WTC11 (cell line): ENCODE measurements at places on chromosomes 12 and 14. TPM values are rescaled to one million over a fixed set of nuclear protein-coding genes. Genes with fewer than 3 reads are reported as not detected.

The ASCL1 gene
- 0.07 to 0.14 TPM (median 0.07 TPM) in 3 replicates for total RNA-seq

The FAM186B gene
- 0.16 to 0.39 TPM (median 0.21 TPM) in 3 replicates for total RNA-seq

The INHBE gene
- total RNA-seq, result 3.2 to 5.0 TPM (median 3.3 TPM) in 3 replicates

The ANO2 gene
- 2.8 to 4.0 TPM (median 3.1 TPM) in 3 replicates for total RNA-seq

The TUBA1B gene
- total RNA-seq, result 1,806 to 1,997 TPM (median 1,954 TPM) in 3 replicates

The C12orf50 gene
- total RNA-seq, result 0.07 TPM in 1 of 3 replicates, not detected in the others

The SLC7A8 gene
- total RNA-seq, result 200 to 207 TPM (median 201 TPM) in 3 replicates

DNA sequence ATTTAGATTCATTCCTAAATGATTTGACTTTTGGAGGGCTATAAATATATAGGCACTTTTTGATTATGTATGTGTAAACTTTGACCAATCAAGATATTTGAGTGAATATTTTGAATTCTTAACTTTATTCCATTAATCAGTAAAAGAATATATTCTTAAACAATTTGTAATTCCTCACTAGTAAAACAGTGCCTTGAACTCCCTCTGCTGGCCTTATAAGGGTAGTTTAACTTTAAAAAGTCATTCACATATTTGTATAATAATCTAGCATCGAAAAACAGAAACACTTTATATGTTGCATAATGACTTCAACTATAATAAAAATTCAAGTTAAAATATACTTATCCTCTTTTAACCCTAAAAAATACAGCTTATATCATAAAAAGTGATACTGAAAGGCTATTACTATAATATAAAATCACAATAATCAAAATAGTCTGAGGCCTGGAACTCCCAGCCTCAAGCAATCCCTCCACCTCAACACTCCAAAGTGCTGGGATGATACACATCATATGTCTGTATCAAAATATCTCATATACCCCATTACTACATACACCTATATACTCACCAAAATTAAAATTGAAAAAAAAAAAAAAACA is 31.2 kb downstream of the CCDC59 start:
- H3K36me3 ChIP-seq, result no peaks in the 10 kb centered on the region
- no peaks in the 10 kb centered on the region for H3K27me3 ChIP-seq
- no peak overlapping the region for H3K27ac ChIP-seq

DNA sequence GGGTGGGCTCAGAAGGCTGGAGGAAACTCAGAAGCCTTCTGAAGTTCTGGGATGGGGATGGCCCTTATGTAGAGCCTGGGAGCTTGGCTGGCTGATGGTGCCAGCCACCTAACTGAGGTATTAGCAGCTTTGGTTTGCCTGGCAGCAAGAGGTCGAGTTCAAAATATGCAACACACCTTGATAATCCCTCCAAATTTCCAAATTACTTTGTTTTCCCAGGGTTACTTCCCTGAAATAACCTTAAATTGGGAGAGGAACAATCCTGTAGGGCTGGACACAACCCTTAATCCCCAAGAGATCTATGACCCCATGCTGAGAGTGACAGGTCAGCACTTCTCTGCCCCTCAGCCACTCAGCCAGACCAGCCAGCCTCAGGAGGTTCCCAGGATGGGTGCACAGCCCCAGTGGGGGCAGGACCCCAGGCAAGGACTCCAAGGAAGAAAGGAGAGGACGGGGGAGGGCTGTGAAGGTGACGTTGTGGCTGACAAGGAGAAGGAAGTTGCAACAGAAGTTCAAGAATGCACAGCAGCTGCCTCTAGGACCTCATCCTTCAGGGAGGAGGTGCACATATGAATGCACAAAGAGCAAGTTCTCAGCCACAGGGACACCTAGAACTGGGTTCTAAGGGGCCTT is 18.6 kb upstream of the KRT77 start:
- peaks cover 6% of the 10 kb centered on the region; the same call in 1 of the 2 replicates for H3K27me3 ChIP-seq
- DNase-seq, result no peak
- H3K4me1 ChIP-seq, result no peaks in the 10 kb centered on the region
- H3K27ac ChIP-seq, result no peak overlapping the region
- H3K4me3 ChIP-seq, result no peak overlapping the region

- no peak for DNase-seq
- no peak overlapping the region for H3K27ac ChIP-seq
- no peaks in the 10 kb centered on the region for H3K36me3 ChIP-seq
- H3K27me3 ChIP-seq, result no peaks in the 10 kb centered on the region; the same call in 1 of the 2 replicates
- no peak overlapping the region for H3K4me3 ChIP-seq
Measured at GRCh38 chr12:122389677-122390076, 32.8 kb downstream of the CLIP1 start.

DNA sequence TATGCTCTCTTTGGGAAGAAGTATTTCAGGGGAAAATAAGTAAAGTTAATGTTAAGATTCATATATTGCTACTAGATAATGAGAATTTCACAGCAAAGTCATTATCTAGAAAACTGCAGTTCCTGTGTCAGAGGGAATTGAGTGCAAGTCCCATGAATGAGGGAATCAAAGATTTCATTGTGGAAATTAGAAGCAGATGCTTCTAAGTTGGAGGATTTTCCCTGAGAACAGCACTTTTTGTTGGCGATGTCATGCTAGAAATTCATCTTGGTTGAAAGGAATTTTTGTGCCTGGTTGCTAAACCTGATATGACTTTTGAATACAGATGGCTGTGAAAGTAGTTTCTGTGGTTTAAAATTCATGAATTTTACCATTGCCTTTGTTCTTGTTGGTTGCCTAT is 25.6 kb downstream of the FRMD6 start:
- no peak overlapping the region for H3K27ac ChIP-seq
- no peaks in the 10 kb centered on the region for H3K27me3 ChIP-seq
- no peak overlapping the region for H3K4me3 ChIP-seq
- H3K4me1 ChIP-seq, result peaks cover 10% of the 10 kb centered on the region
- DNase-seq, result no peak

DNA sequence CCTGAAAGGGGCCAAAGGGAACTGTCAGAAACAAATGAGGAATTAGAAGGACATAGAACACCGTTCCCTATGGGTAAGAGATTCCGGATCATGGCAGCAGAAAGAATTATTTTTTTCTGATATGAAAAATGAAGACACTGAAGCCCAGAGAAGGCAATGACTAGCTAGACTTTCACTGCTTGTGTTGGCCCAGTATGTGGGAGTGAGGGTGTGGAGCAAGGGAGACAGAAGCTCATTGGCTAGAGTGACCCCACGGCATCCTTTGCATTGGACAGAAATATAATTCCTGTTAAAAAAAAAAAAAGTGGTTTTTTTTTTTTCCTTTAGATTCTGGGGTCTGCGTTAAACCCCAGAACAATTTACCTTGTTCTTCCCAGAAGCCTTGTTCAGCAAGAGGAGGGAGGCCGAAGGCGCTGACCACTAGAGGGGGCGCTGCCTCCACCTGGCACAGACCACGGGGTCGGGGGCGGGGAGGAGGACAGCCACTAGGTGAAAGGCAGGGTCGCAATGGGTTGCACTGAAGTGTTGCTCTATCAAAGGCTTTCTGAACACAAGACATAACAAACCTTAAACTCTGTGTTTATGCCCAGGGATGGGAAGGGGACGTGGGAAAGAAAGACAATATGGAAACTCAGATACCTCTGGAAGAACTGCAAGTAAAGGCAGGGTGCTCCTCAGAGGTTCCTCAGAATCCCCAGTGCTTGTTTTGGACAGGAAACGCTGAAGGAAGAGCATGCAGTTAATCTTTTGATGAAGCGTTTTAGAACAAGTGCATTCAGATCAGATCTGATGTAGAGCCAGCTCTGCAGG is 156.8 kb downstream of the KCNA5 start:
- peaks cover 43% of the 10 kb centered on the region for H3K4me1 ChIP-seq
- no peak overlapping the region for H3K4me3 ChIP-seq
- no peaks in the 10 kb centered on the region; the same call in 1 of the 2 replicates for H3K36me3 ChIP-seq
- peak; percentile 90 for DNase-seq

DNA sequence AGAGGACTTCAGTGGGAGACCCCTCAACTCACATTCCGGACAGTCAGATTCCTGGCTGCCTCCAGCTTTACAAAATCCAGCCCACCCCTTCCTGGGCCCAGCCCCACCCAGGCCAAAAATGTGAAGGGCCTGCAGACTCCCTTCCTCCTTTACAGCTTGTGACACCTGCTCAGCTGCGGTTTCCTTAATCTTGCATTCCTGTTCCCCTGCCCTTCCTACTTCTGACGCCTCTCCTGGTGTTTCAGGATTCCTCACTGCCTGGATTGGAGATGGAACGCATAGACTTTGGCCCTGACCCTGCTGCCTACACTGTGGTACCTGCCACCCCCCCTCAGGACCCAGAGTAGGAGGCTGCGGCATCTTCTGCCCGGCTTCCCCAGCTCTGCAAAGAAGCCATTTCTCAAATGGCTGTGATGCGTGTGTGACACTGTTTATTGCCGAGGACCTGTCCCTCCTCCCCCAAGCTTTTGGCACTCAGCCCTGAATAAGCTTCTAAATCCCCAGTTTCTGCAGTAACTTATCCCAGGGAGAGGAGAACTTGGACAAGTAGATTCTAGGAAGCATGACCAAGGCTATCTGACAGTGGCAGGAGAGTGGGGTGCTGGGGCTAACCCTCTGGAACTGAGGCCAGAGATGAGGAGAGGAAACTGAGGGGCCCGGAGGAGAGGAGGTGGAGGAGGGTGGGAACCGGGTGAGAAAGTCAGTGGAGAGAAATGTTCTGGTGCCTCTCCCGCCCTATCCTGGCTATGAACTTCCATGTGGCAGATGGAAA is 24.9 kb upstream of the BCDIN3D start:
- H3K36me3 ChIP-seq, result no peaks in the 10 kb centered on the region
- H3K27ac ChIP-seq, result no peak overlapping the region
- peaks cover 10% of the 10 kb centered on the region for H3K27me3 ChIP-seq

- no peaks in the 10 kb centered on the region for H3K36me3 ChIP-seq
- H3K4me3 ChIP-seq, result no peak overlapping the region
- H3K4me1 ChIP-seq, result no peaks in the 10 kb centered on the region
- H3K27me3 ChIP-seq, result no peaks in the 10 kb centered on the region; the same call in 1 of the 2 replicates
Measured at GRCh38 chr14:92285311-92285710, 37.7 kb upstream of the SLC24A4 start.

GRCh38 chr14:23346693-23347405 is 5.8 kb downstream of the SLC22A17 start:
- no peak overlapping the region for H3K27ac ChIP-seq
- H3K36me3 ChIP-seq, result peaks cover 10% of the 10 kb centered on the region
- peak; percentile 29 for DNase-seq

DNA sequence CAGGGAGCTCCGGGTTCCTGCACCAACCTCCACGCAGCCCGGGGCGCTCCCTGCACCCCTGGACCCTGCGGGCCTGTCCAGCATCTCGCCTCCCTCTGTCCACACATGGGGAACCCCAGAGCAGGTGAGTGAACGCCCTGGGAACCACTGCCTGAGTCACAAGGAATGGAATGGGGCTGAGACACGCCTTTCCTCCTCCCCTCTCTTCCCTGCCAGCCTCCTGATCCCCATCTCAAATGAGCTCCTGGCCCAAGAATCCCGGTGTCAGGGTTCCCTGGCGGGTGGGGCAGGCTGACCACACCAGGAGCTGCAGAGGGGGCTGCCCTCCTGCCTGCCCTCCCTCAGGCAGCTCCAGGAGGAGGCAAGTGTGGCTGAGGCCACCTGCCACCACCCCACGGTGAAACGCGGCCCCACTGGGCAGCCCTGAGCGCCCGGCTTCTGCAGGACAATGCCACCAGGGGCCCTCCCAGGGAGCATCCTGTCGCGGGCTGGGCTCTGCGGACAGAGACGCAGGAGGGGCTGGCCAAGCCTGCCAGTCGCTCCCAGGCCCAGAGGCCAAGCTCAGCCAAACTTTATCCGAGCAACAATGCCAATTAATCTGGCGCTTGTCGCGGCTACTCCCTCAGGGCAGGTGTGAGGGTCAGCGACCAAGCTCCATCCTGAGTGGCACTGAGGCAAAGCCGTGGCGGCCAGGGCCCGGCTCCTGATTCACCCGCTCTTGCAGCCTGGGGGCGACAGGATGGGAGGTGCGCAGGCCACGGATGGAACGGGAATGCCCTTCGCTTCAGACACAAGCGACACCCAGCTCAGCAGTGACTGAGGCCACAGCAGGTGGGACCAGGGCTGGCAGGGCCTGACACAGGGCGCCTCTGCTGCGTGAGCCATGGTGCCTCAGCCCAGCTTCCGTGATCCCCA is 44.3 kb downstream of the GALNT9 start:
- H3K27me3 ChIP-seq, result peaks cover 42% of the 10 kb centered on the region
- H3K4me3 ChIP-seq, result peak overlapping the region; percentile 62
- H3K27ac ChIP-seq, result no peak overlapping the region
- H3K36me3 ChIP-seq, result no peaks in the 10 kb centered on the region
- no peak for DNase-seq
- peaks cover 21% of the 10 kb centered on the region for H3K4me1 ChIP-seq

DNA sequence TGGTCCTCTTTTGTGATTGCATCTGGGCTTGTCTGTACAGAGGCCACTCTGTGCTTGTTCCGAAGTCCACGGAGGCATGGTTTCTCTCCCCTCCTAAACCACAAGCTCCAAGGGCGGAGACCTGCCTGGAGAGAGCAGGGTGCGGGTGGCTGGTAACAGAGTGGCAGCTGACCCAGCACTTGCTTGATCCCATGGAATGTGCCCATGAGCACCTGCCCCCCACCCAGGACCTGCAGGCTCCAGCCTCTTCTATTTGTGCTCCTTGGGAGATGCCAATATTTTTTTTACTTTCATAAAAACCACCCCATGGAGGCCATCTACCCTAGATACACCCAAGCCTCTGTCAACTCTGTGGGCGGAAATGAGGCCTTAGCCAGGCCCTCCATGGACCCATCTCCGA is 104.7 kb downstream of the PRMT8 start:
- H3K36me3 ChIP-seq, result no peaks in the 10 kb centered on the region
- H3K4me3 ChIP-seq, result no peak overlapping the region
- H3K27me3 ChIP-seq, result no peaks in the 10 kb centered on the region; the same call in 1 of the 2 replicates
- H3K4me1 ChIP-seq, result peaks cover 19% of the 10 kb centered on the region

GRCh38 chr14:92696366-92696765 is 52.1 kb downstream of the LGMN start:
- peaks cover 2% of the 10 kb centered on the region for H3K27me3 ChIP-seq
- H3K4me1 ChIP-seq, result no peaks in the 10 kb centered on the region
- H3K27ac ChIP-seq, result no peak overlapping the region
- DNase-seq, result no peak

- H3K4me1 ChIP-seq, result peaks cover 25% of the 10 kb centered on the region
- peak overlapping the region; percentile 55; the same call in 1 of the 2 replicates for H3K27ac ChIP-seq
- no peaks in the 10 kb centered on the region; the same call in 1 of the 2 replicates for H3K36me3 ChIP-seq
- no peaks in the 10 kb centered on the region for H3K27me3 ChIP-seq
- H3K4me3 ChIP-seq, result no peak overlapping the region
Measured at GRCh38 chr12:64660237-64661018, 50.1 kb downstream of the RASSF3 start.

DNA sequence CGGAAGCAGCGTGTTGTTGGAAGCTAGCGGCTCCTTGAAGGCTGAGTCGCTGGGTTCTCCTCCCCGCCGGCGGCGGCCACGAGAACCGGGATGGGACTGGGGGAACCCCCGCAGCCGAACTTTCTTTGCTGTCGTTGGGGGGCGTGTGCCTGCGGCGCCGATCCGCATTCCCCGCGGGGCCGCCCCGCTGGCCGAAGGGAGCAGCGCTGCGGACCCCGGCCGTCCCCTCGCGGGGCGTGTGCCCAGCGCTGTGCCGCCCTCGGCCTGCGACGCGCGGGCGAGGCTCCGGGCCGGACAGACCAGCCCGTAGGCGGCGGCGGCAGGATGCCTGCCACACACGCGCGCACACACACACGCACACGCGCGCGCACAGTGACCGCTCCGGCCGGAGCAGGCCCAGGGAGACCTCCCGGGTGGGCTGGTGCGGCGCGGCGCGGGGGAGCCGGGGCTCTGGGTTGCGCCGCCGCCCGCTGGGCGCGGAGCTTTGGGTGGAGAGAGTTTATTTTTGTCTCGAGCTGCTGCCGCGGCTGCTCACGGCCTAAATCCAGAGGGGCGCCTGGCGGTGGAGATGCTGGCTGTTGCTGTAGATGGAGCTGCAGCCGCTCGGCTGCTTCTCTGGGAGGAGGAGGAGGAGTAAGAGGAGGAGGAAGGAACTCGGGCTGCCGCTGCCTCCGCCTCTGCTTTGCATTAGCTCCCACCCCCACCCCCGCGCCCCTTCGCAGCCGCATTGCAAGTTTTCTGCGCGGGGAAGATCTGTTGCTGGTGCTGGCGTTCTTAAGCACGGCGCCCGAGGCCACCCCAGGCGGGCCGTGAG is at the start of gene SAMD4A:
Gene SAMD4A, plus strand, starts transcription at position 719 of the 814 bp plus-strand sequence. CDS start 789 bp downstream, outside the sequence.
- peaks cover 21% of the 10 kb centered on the region for H3K4me1 ChIP-seq
- H3K27ac ChIP-seq, result 0 out of 2 replicates have a peak within 1 kb of the TSS, but pooled peaks have one; percentile 70
- peaks cover 36% of the 10 kb centered on the region for H3K27me3 ChIP-seq
